ENCODE measurements at places on chromosomes 2 and 18.

GRCh38 chr18:68940039-68940438, 142.2 kb downstream of the CCDC102B start:
- no peak for DNase-seq

GRCh38 chr18:28650860-28651259, 473.9 kb upstream of the CDH2 start:
- no peak for DNase-seq

GRCh38 chr18:36849288-36850006, 20.5 kb downstream of the KIAA1328 start:
- DNase-seq: no peak

- no peak for DNase-seq
Measured at GRCh38 chr18:5455674-5456073, 88.1 kb downstream of the EPB41L3 start.

DNA sequence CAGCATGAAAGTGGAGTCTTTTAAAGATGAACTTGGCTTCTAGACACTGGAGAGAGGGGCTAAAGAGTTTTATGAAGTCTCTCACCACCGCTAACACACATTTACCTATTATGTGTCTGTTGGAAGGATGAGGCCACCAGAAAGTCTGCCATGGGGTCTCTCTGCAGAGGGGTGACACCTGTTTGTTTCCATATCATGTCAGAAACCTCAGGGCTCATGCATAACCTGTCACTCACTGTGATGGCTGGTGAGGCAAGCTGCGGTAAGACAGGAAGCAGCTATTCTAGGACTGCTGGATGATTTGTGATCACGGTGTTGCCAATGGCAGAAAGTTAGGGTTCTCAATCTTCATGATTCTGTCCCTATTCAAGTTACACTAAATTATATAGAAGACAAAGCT, 60.8 kb upstream of the DNMT3A start:
- DNase-seq: no peak

- DNase-seq: no peak
Measured at GRCh38 chr2:20615466-20616241, 35.2 kb downstream of the HS1BP3 start.

DNA sequence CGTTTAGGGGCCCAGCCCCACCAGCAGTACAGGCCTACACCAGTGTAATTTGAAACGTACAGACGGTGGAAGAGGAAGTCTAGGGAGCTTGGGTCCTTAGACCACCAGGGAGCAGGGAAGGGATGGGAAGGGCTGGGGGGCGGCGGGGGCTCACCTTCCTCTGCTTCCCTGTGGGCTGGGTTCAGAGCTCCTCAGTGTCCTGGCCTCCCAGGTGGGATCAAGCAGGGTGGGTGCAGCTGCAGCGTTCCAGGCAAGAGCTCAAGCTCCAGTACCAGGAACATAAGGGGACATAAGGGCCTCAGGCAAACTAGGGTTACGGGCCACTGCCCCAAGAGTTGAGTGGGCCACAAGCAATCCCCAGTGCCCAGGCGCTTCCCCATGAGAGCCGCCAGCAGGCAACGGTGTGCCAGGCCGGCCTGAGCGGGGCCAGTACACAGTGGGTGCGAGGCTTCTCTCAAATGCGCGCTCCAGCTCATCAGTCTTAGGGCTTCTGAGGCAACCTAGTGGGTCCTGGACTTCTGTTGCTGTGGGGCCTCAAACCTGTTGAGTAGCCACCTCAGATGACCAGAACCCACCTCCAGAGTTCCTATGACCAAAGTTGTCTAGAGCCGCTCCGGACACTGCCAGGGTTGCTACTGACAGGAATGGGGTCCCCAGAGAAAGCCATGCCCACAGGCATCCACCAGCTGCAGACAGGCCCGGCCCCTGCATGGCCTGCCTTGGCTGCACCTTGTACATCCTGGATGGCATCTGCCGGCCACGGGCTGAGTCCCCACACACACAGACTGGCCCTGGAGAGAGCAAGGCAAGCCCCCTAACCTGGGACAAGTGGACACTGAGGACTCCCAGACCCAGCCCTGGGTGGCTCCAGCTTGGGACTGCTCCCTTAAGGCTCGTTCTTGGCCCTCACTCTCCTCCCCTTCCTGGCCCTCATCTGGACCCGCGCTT, 5.2 kb downstream of the ANKRD23 start:
- DNase-seq: no peak

Measured in T-helper 2 cell (primary cell).